Endothelial cell (in vitro differentiated cells): ENCODE measurements at places on chromosomes 2 and 18. TPM values are rescaled to one million over a fixed set of nuclear protein-coding genes. Genes with fewer than 3 reads are reported as not detected.

GRCh38 chr2:229646186-229646723 is 68.1 kb downstream of the DNER start:
- no peak overlapping the region for H3K27ac ChIP-seq
- DNase-seq = no peak
- no peaks in the 10 kb centered on the region for H3K4me1 ChIP-seq
- H3K36me3 ChIP-seq = no peaks in the 10 kb centered on the region
- no peaks in the 10 kb centered on the region for H3K27me3 ChIP-seq

DNA sequence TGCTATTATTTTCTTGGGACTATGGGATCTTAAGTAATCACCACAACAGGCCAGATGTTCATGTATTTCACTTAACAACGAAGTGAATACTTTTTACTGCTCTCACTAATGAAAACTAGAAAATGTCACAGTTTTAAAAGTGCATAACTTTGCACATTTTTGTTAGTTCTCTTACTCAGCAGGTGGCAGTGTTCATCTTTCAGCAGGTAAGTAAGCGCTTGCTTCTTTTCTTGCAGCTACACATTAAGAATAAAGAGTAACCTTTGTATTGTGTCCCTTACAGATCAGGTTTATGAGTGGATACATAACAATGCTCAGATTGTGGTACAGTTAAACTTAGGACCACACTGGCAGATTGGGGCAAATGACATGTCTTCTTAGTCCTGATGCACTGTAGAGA is 61.0 kb downstream of the DAW1 start:
- peaks cover 4% of the 10 kb centered on the region for H3K27me3 ChIP-seq
- no peak overlapping the region for H3K27ac ChIP-seq
- H3K4me1 ChIP-seq = no peaks in the 10 kb centered on the region
- no peak for DNase-seq
- no peaks in the 10 kb centered on the region for H3K36me3 ChIP-seq
- no peak overlapping the region for H3K4me3 ChIP-seq

Gene SLC11A1
- not detected for total RNA-seq

GRCh38 chr18:25650201-25650941 is 298.4 kb upstream of the ZNF521 start:
- H3K27ac ChIP-seq = no peak overlapping the region
- H3K4me3 ChIP-seq = no peak overlapping the region
- no peak for DNase-seq
- no peaks in the 10 kb centered on the region for H3K27me3 ChIP-seq

Gene LINC00305
- 16.4 TPM for total RNA-seq

DNA sequence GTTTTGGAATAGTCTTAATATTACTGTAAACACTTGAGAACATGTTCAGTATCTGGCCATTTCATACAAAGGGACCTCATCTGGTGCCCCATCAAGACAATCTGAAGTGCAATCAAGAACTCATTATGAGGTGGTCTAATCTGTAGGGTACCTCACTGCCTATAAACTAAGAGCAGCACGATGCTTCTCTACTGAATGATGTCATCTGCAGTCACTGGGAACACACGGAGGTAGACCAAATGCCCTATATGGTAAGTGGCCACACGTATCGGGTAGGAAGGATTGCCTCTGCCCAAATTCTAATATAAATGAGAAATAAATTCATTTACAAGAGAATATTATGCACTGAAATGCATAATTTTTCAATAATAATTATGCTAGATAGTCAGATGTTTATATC is 90.4 kb downstream of the SLC8A1 start:
- H3K36me3 ChIP-seq = no peaks in the 10 kb centered on the region
- no peak for DNase-seq
- no peaks in the 10 kb centered on the region for H3K4me1 ChIP-seq
- H3K4me3 ChIP-seq = no peak overlapping the region

Gene TRIB2
- total RNA-seq = 10.1 TPM

- H3K27ac ChIP-seq = no peak overlapping the region
- DNase-seq = no peak
- peaks cover 2% of the 10 kb centered on the region for H3K27me3 ChIP-seq
Observed at GRCh38 chr2:6671913-6672312, 193.8 kb downstream of the CMPK2 start.

Gene FECH
- 51.6 TPM for total RNA-seq

Gene ATOH8
- 1.8 TPM for total RNA-seq

GRCh38 chr18:54119524-54120019 is 104.9 kb downstream of the MBD2 start:
- DNase-seq = peak; percentile 19
- H3K4me1 ChIP-seq = peaks cover 20% of the 10 kb centered on the region
- H3K36me3 ChIP-seq = no peaks in the 10 kb centered on the region
- H3K27ac ChIP-seq = no peak overlapping the region
- H3K27me3 ChIP-seq = peaks cover 10% of the 10 kb centered on the region
- H3K4me3 ChIP-seq = no peak overlapping the region

- no peak for DNase-seq
- no peaks in the 10 kb centered on the region for H3K27me3 ChIP-seq
- H3K27ac ChIP-seq = peak overlapping the region; percentile 95
- peaks cover 6% of the 10 kb centered on the region for H3K36me3 ChIP-seq
- H3K4me3 ChIP-seq = no peak overlapping the region
- peaks cover 50% of the 10 kb centered on the region for H3K4me1 ChIP-seq
Observed at GRCh38 chr2:158715357-158715756, 79.8 kb upstream of the DAPL1 start.

Gene PPP1R1C
- total RNA-seq = 0.97 TPM

DNA sequence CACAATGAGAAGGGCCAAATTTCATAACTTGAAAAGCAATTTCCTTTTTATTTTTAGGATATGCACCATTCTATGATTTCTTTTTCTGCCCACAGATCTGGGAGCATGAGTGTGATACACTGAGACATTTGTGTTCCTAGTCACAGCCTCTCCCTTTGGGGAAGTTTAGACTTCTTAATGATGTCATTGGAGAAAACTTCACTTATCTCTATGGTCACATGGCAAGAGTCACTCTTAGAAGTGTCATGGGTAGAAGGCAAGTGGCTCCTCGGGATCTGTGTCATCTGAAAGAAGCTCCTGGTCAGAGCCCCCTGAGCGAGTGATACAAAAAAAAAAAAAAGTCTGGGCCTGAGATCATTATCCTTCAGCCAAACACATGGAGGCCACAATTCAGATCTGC is 62.5 kb upstream of the LGALSL start:
- no peak for DNase-seq
- H3K36me3 ChIP-seq = peaks cover 9% of the 10 kb centered on the region
- no peak overlapping the region for H3K27ac ChIP-seq
- no peaks in the 10 kb centered on the region for H3K27me3 ChIP-seq
- H3K4me1 ChIP-seq = peaks cover 5% of the 10 kb centered on the region

DNA sequence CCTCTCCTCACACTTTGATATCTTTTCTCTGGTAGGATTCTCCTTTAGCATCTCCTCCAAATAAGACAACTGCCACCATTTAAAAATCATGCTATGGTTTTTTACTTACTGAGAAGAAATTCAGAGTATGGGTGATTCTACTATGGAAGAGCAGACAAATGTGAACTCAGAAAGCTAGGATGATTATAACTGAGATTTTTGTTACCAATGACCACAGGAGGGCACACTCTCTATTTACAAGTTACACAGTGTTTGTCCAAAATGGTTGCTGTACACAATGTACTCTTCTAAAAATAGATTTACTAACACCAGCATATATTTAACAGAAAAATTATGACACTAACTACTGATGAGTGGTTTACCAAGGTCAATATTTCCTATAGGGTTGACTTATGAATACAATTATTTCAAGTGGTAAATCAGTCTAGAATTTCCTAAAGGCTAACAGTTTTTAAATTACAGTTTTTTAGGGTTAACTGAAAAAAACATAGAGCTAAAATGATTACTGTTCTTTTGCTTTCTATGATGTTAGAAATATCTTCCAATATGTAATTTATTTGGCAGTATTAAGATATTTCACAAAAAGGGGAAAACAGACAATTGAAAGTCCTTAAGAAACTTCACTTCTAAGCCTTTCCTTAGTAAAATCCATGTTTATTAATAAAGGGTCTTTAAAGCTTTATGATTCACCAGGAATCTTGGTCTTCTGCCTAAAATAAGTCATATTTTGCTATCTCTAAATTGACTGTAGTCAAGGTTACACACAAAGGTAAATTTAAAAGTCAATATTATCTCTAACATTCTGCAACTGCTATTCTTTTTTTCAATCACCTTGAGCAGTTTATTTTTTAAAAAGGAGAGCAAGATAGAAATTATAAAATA is 57.2 kb downstream of the MAP4K3 start:
- peaks cover 32% of the 10 kb centered on the region for H3K4me1 ChIP-seq
- H3K27ac ChIP-seq = peak overlapping the region; percentile 55
- peaks cover 2% of the 10 kb centered on the region for H3K27me3 ChIP-seq
- DNase-seq = peak; percentile 14
- H3K36me3 ChIP-seq = peaks cover 13% of the 10 kb centered on the region
- H3K4me3 ChIP-seq = no peak overlapping the region

GRCh38 chr2:63831176-63831575 is 10.5 kb upstream of the UGP2 start:
- no peak overlapping the region for H3K27ac ChIP-seq
- no peak for DNase-seq
- H3K4me3 ChIP-seq = no peak overlapping the region
- no peaks in the 10 kb centered on the region for H3K36me3 ChIP-seq

GRCh38 chr18:80168982-80169381 is 59.9 kb downstream of the ADNP2 start:
- no peak overlapping the region for H3K4me3 ChIP-seq
- peaks cover 8% of the 10 kb centered on the region for H3K27me3 ChIP-seq
- H3K4me1 ChIP-seq = no peaks in the 10 kb centered on the region
- no peak for DNase-seq

DNA sequence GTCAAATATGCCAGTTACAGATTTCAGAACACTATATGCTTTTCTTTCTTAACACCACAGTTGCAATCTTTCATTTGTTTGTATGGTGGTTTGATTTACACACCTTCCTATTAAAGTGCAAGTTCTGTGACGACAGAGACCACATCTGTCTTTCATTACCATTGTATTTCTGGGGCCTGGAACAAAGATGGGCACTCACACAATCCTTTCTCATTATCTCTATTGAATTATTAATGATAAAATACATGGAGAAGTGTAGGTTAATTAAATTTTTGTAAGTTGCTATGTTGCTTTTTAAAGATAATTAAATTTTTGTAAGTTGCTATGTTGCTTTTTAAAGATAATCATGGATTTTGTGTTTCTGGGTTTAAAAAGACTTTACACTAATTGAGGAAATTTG is 79.9 kb downstream of the KCTD18 start:
- no peak overlapping the region for H3K4me3 ChIP-seq
- no peaks in the 10 kb centered on the region for H3K27me3 ChIP-seq
- peaks cover 24% of the 10 kb centered on the region for H3K4me1 ChIP-seq
- H3K36me3 ChIP-seq = peaks cover 5% of the 10 kb centered on the region
- no peak overlapping the region for H3K27ac ChIP-seq

GRCh38 chr2:9885036-9885684 is 41.9 kb downstream of the TAF1B start:
- no peaks in the 10 kb centered on the region for H3K27me3 ChIP-seq
- H3K4me3 ChIP-seq = no peak overlapping the region
- H3K4me1 ChIP-seq = no peaks in the 10 kb centered on the region
- peaks cover 16% of the 10 kb centered on the region for H3K36me3 ChIP-seq

Gene CCDC88A
- 98.7 TPM for total RNA-seq

- H3K27ac ChIP-seq = no peak overlapping the region
- no peaks in the 10 kb centered on the region for H3K27me3 ChIP-seq
- H3K4me3 ChIP-seq = no peak overlapping the region
- DNase-seq = peak; percentile 35
- H3K4me1 ChIP-seq = no peaks in the 10 kb centered on the region
Observed at GRCh38 chr2:82282111-82282882, 1977.7 kb upstream of the LRRTM1 start.

DNA sequence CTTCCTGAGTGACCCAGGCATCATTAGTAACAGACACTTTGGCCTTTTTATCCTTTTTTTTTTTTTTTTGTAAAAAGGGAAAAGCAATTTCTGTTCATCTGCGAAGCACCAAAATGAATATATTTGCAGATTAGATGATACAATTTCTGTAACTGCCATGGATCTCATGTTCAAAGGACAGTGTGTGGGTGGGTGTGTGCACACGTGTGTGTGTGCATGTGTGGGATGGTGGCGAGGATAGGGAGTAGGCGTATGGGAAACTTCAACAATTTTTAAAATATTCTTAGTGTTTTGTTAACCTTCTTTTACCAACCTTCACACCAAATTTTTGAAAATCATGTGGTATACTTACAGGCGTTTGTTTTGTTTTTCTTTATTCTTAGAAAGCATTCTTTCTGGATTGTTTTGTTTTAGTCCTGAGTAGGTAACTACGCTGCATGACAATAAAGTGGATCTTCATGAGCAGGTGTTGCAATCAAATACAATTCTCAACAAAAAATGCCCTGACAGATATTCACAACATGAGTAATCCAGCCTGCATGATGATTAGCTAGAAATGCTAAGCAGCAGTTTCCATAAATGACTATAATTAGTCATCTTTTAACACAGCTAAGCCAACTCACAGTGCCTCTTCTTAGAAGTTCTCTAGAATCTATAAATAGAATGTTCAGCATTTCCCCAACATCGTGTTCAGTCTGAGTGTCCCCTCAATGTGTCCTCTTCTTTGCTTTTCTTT is 53.5 kb upstream of the RMDN2 start:
- H3K4me3 ChIP-seq = no peak overlapping the region
- H3K4me1 ChIP-seq = peaks cover 25% of the 10 kb centered on the region

DNA sequence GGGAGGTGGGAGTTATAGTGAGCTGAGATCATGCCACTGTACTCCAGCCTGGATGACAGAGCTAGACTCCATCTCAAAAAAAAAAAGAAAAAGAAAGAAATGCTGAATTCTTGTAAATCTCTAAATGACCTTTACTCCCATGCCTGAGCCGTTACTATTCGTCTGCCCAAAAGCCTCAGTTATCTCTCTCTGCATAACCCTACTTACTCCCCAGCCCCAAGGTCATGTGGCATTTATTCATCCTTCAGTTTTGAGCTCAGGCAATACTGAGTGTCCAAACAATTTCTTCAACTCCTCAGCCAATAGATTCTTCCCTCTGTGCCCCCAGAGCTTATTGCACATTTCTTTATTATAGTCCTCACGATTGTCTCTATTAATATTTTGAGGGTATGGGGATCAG is 28.8 kb downstream of the RAB1A start:
- DNase-seq = no peak
- H3K4me3 ChIP-seq = no peak overlapping the region
- peaks cover 4% of the 10 kb centered on the region for H3K4me1 ChIP-seq
- H3K27me3 ChIP-seq = no peaks in the 10 kb centered on the region

- H3K36me3 ChIP-seq = peaks cover 19% of the 10 kb centered on the region
- no peak overlapping the region for H3K27ac ChIP-seq
- no peak for DNase-seq
Observed at GRCh38 chr2:3479430-3480320, 39.7 kb downstream of the ADI1 start.

DNA sequence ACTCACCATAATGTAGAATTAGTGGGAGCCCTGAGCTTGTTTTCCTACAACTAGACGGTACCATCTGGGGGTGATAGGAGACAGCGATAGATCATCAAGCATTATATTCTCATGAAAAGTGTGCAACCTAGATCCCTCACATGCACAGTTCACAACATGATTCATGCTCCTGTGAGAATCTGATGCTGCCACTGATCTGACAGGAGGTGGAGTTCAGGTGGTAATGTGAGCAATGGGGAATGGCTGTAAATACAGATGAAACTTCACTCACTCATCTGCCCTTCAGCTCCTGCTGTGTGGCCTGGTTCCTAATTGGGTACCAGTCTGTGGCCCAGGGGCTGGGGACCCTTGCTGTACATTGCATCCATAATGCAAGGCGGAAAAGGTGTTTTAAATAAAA is 60.7 kb downstream of the USP34 start:
- no peak overlapping the region for H3K27ac ChIP-seq
- peaks cover 2% of the 10 kb centered on the region for H3K36me3 ChIP-seq
- H3K4me3 ChIP-seq = no peak overlapping the region
- no peak for DNase-seq
- peaks cover 3% of the 10 kb centered on the region for H3K27me3 ChIP-seq

GRCh38 chr18:44130376-44130942 is 550.2 kb upstream of the SETBP1 start:
- peak; percentile 51 for DNase-seq
- H3K4me3 ChIP-seq = no peak overlapping the region
- H3K4me1 ChIP-seq = peaks cover 3% of the 10 kb centered on the region
- H3K27me3 ChIP-seq = no peaks in the 10 kb centered on the region
- H3K36me3 ChIP-seq = no peaks in the 10 kb centered on the region
